ENCODE measurements at places on chromosomes 16 and 17. TPM values are rescaled to one million over a fixed set of nuclear protein-coding genes. Genes with fewer than 3 reads are reported as not detected.

DNA sequence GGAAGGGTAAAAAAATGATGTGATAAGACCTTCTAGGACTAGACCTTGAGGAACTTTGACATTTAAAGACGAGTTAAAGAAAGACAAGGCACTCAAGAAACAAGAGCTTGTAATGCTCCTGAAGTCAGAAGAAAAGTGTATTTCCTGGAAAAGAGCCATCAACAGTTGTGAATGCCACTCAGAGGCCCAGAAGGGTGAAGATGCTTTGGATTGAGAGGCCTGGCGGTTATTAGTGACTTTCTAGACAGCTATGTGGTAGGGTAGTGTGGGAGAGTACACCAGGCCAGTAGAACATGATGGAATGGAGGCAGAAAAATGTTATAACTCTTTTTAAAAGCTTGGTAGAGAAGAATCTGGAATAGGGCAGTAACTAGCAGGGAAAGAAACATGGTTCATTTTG, 34.1 kb upstream of the ANKFN1 start:
- H3K36me3 ChIP-seq: no peaks in the 10 kb centered on the region
- no peaks in the 10 kb centered on the region for H3K4me1 ChIP-seq
- no peak overlapping the region for H3K27ac ChIP-seq
- DNase-seq: no peak

GRCh38 chr16:1528921-1529537, 4.4 kb upstream of the TMEM204 start:
- H3K4me1 ChIP-seq: peaks cover 27% of the 10 kb centered on the region
- H3K4me3 ChIP-seq: no peak overlapping the region
- H3K27ac ChIP-seq: no peak overlapping the region
- H3K27me3 ChIP-seq: no peaks in the 10 kb centered on the region
- DNase-seq: no peak

- no peak overlapping the region for H3K27ac ChIP-seq
- H3K36me3 ChIP-seq: no peaks in the 10 kb centered on the region
- no peak for DNase-seq
- H3K4me3 ChIP-seq: no peak overlapping the region
These were observed 67.4 kb upstream of the CHMP6 start for GRCh38 chr17:80924111-80924806.

DNA sequence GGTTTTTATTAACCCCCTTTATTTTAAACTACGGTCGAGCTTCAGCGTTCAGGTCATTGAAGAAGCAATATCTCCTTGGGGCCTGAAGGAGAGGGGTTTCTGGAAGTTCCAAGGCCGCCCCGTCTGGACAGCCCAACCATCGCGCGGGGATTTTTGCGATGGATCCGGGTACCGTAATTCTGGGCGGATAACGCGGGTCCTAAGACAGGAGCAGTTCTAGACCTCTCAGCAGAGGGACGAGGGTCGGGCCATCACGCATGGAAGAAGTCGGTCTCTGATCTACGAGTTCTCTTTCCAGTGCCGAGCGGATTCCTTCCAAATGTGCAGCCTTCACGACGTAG, 3.6 kb downstream of the BORCS6 start:
- peak overlapping the region; percentile 91 for H3K27ac ChIP-seq
- H3K27me3 ChIP-seq: no peaks in the 10 kb centered on the region
- peak overlapping the region; percentile 73 for H3K4me3 ChIP-seq

DNA sequence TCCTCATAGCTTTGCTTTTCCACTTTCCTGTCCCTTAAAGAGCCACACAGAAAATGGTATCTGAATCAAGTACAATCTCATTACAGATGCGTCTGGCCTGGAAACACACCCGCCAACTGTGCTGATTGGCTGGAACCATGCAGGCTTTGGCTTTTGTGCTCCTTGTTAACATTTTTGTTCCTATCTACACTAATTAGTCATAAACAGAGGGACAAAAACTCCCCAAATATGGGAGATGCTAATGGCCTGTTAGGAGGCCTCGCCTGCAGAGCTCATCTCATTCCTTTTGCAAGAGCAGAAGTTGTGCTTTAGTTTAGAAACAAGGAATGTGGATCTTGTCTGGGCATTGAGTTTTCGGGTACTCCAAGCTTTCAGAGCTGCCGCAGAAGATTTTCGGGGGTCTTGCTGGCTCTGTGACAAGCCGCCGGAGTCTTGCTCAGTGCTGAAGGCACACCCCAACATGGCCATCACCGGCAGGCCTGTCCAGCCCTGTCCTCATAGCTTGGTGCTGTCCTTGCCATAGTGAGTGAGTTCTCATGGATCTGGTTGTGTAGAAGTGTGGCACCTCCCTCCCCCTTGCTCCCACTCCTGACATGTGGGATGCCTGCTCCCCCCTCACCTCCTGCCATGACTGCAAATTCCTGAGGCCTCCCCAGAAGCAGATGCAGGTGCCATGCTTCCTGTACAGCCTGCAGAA, 69.8 kb downstream of the METRNL start:
- H3K36me3 ChIP-seq: no peaks in the 10 kb centered on the region
- no peaks in the 10 kb centered on the region for H3K27me3 ChIP-seq
- no peak overlapping the region for H3K4me3 ChIP-seq
- peaks cover 10% of the 10 kb centered on the region for H3K4me1 ChIP-seq
- no peak for DNase-seq

DNA sequence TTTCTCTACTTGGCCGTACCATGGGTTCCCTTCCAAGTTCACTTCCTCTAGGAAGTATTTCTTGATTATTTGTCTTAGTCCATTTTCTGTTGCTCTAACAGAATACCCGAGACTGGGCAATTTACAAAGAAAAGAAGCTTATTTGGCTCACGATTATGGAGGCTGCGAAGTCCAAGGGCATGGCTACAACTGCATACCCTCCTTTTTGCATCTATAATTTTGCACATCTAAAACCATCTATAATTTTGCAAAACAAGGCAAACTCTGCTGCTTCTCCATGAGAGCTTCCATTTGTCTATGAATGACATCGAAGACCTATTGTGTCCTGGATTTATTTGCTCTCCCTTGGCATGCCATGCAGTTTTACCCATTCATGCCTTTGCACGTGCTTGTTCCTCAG, 27.6 kb upstream of the RGS9 start:
- DNase-seq: no peak
- no peak overlapping the region for H3K27ac ChIP-seq
- no peaks in the 10 kb centered on the region for H3K36me3 ChIP-seq
- no peaks in the 10 kb centered on the region for H3K27me3 ChIP-seq

- DNase-seq: no peak
- H3K27me3 ChIP-seq: no peaks in the 10 kb centered on the region
- no peak overlapping the region for H3K4me3 ChIP-seq
- H3K4me1 ChIP-seq: no peaks in the 10 kb centered on the region
These were observed 89.9 kb upstream of the C16orf82 start for GRCh38 chr16:26976873-26977272.

The CDC6 gene
- total RNA-seq: 0.71 TPM

The SP2 gene
- total RNA-seq: 6.4 TPM

Data from thoracic aorta (tissue), 2 donors.